ENCODE measurements at places on chromosomes 2 and 18.

DNA sequence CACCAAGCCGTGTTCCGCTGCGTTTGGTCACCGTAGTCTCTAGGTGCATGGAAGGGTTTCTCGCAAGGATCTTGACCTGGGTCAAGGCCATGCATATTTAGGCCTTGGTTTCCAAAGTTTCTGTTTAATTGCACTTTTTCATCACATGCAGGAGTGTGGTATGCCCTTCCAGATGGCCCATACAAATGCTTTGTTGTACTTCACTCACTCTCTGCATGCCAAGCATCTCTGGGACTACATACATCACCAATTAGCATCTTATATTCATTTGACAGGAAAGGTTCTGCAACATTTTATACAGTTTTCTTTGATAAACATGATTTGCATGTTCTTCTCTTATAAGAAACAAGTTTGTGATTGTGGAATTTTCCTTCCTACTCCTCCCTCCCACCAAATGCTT lies 132.8 kb upstream of the KLHL14 start:
- no peak for DNase-seq

- DNase-seq: no peak
These were observed 197.8 kb downstream of the CCDC102B start for GRCh38 chr18:68995675-68996074.

DNA sequence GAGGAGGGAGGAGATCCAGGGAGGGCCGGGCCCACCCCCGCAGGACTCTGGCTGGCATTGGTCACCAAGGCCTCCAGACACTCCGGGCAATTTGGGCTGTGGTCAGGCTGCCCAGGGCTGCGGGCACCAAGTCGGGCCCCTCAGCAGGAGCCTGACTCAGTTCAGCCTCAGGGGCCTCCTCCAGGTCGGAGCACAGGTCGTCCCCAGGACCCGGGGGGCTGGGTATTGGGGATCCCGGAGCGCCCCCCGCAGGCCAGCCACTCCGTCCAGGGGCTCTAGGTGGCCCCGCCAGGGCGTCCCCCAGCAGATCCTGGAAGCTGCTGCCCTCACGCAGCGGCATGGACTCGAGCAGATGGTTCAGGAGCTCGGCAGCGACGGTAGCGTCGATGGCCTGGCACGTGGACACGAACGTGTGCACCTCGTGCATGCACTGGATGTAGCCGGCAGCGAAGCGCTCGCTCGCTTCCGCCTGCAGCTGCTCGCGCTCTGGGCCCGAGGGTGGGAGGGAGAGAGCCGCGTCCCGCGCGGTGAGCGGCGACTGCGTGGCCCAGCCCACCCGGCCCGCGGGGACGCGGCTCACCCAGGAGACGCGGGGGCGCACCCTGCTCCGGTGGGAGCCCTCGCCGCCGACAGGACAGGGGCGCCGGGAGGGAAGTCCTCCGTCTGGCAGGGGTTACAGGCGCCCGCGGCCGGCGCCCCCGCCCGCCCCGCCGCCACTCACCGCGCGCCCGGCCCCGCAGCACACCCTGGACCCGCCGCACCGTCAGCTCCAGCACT lies 884 bp downstream of the HES6 start:
- DNase-seq: no peak

- DNase-seq: no peak
These were observed 59.1 kb upstream of the BOD1L2 start for GRCh38 chr18:57087644-57088376.

GRCh38 chr2:1971124-1971523 lies 226.8 kb upstream of the PXDN start:
- no peak for DNase-seq

DNA sequence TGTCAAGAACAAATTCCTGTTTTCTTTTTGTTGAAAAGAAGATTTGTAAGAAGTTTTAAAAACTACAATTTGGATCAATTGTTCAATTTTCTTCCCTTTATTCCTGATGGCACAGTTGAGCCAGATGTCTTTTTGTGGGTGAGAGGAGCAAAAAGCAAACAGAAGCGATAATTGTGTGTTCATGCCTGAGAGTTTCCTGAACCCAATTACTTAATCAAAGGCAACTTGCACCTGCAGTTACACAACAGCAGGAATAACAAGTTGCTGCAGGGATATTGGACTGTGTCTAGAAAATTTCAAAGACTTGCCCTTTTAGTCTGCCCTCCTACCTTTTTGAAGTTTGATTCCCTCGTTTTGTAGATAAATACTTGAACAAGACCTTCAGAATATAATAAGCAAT lies 383.6 kb downstream of the DSEL start:
- DNase-seq: no peak

DNA sequence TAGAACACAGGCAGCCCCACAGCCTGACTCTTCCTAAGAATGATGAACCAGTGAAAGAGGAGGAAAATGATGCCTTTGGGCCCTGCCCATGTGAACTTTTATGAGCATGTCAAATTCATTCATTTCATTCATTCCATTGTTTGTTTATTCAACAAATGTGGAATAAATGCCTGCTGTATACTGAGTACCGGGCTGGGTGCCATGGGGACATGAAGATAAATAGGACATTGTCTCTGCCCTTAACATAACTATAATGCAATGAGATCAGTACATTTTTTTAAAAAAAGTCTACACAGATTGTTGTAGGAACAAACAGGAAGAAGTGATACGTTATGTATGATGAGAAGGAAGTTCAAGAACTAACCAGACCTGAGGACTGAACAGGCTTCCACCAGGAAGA lies 14.7 kb downstream of the MREG start:
- DNase-seq: no peak

DNA sequence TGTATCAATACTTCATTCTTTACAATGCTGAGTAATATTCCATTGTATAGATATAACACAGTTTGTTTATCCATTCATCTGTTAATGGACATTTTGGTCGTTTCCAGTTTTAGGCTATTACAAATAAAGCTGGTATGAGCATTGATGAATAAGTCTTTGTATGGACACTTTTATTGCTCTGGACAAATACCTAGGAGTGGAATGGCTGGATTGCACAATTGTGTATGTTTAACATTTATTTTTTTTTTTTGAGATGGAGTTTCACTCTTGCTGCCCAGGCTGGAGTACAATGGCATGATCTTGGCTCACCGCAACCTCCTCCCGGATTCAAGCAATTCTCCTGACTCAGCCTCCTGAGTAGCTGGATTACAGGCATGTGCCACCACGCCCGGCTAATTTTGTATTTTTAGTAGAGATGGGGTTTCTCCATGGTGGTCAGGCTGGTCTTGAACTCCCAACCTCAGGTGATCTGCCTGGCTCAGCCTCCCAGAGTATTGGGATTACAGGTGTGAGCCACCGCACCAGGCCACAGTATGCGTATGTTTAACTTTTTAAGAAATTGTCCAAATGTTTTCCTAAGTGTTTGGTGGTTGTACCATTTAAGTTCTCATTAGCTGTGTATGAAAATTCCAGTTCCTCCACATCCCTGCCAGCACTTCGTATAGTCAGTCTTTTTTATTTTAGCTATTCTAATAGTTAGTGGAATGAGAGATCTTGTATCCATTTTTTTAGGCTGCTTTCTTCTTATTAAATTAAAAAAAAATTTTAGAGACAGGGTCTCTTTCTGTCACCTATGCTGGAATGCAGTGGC lies 194.9 kb upstream of the HAAO start:
- no peak for DNase-seq

DNA sequence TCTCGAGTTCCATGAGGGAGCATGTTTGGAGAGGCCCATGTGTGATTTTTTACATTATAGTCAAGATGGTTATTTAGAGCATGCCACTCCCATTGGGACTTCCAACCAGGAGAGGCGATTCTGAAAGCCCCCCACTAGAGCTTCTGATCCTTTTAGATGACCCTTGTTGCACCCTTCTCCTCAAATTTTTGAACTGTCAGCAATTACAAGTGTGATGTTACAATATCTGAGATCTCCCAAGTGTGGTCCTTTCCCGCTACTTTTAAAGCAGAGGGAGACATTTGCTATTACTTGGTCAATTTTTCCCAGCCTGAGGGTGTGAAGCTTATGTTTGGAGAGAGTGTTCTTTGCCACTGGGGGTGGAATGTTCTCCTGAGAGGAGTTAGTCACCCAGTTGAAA lies 16.7 kb upstream of the PTH2R start:
- DNase-seq: no peak

DNA sequence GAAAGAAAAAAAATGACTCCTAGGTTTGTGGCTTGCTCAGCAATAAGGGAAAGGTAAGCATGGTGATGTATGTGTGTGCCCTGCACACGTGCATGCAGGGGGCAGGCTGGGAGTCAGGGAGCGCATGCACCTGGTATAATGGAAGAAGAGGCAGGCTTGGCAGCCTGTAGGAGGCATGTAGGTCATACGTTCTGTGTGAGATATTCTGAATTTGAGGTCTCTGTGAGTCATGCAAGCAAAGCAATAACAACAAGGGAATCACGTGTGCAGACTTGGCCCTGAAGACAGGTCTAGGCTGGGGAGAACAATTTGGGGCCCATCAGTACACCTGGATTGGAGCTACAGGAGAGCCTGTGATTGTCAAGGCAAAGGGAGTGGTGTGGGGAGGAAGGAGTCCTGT lies 94.5 kb upstream of the TTC39C start:
- no peak for DNase-seq

DNA sequence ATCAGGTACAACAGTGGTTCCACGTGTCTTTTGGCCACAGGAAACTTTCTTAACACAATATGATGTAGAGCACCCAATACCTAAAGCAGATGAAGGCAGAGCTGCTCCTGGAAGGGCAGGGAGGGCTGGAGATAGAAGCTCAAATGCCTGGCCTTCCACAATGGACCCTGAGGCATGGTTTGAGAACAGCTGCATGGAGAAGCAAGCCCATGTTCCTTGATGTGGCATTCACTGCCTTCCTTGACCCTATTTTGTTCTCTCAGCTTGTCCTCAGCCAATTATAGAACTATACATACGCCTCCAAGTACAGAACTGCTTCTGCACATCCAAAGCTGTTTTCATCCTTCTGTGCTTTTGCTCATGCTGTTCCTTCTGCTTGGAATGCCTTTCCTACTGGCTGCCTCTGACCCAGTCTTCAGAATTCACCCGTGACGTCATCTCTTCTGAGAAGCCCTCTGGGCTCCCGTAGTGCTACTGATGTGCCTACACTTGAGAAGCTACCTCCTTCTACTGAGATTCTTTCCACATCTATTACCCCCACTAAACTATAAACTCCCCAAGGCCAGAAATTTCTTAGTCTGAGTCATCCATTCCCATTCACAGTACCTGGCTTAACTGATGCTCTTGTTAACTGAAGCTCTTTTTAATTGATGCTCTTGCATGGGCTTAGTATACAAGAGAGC lies 69.9 kb downstream of the CHRNA1 start:
- DNase-seq: no peak

GRCh38 chr18:11989966-11990380 lies 8.7 kb downstream of the IMPA2 start:
- DNase-seq: no peak

GRCh38 chr18:77970814-77971213 lies 721.2 kb downstream of the GALR1 start:
- no peak for DNase-seq

DNA sequence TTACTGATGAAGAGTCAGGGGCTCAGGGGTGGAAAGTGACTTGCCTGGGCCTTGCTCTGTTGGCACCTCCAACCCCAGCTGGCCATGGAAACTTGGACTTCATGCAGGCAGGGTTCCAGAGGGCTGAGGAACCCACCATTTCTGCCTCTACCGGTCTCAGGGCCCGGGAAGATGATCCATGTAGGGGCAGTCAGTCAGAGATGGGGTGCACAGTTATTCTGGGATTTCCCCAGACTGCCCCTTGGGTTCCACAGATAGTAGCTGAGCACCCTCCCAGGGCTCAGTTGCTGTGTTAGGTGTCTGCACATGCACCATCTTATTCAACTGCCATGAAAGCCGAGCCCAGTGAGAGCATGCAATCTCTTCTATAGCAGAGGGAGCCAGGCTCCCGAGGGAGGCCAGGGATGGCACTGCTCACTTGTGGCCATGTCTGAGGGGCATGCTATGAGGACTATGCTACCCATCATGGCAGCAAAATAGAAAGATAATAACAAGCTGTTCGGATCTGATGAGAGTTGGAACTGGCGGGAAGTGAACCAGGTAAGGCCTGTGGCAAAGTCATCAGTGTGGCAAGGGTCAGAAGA lies 37.3 kb downstream of the RHOB start:
- DNase-seq: no peak

DNA sequence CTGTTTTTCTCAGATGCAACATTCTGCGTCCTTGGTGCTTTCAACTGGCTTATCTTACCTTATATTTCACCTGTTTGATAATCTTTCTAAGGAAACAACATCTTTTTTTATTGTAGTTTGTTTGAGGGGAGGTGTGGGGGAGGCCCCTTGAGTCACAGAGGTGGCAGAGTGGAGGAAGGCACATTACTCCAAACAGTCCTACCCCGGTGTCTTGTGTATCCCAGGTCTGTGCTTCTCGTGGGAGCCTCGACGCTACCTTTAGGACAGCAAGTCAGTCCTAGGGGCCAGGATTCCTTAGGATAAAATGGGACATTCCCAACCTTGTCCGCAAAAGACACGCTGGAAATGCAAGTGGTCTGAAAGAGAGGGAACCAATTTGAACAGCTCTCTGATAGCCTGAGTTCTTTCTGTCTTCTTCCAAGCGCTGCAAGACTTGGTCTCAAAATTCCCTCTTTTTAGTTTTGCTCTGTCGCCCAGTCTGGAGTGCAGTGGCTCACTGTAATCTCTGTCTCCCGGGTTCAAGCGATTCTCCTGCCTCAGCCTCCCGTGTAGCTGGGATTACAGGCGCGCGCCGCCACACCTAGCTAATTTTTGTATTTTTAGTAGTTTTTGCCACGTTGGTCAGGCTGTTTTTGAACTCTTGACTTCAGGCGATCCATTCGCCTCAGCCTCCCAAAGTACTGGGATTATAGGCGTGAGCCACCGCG lies 4.0 kb downstream of the GATA6 start:
- DNase-seq: no peak

DNA sequence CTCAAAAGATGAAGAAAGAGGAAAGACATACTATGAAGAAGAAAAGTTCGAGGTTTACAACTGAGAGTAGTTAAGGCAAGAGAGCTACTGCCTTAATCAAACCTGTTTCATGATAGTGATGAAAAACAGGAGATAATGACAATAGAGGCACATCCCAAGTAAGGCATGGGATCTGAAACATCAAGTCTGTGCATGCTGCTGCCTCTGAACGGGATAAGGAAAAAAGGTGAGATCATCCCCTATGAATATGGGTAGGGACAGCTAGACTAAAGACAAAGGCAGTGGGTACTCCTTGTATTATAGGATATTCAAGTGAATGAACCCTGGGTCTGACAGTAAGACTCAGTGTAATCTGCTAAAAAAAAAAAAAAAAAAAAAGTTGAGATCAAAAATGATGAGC lies 3.0 kb downstream of the EXOC6B start:
- no peak for DNase-seq

- DNase-seq: no peak
These were observed 110.6 kb downstream of the TMEM182 start for GRCh38 chr2:102872388-102872787.

- no peak for DNase-seq
These were observed 78.8 kb upstream of the TFCP2L1 start for GRCh38 chr2:121363632-121364420.

- no peak for DNase-seq
These were observed 143.2 kb downstream of the RHBDD1 start for GRCh38 chr2:226979004-226979403.

GRCh38 chr18:60534538-60534937 lies 162.0 kb upstream of the MC4R start:
- DNase-seq: no peak
